ENCODE measurements at places on chromosomes 4 and X.

GRCh38 chrX:101171883-101172400 lies 47.6 kb upstream of the DRP2 start:
- no peak for DNase-seq

- no peak for DNase-seq
Measured at GRCh38 chrX:106919932-106920452, at the start of gene CLDN2. Gene CLDN2 (plus strand): TSS chrX:106920402. CDS start chrX:106928229, 7,827 bp downstream.

GRCh38 chr4:5568931-5569330 lies 139.4 kb downstream of the EVC2 start:
- DNase-seq, result no peak

DNA sequence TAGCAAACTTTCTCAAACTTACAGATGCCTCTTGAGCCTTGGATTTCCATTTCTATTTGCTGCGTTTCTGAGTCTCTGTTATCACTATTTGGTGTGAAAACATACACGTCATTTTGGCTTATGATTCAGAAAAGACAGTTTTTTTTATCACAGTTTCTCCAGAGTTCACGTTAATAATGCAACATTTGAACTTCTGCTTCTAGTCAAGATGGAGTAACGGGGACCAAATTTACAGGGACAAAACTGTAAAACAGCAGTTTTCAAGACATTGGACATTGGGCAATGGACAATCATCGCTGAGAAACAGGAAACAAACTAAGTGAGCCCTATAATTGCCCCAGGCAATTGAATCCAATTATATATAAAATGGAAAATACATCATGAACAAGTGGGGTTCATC lies 36.2 kb upstream of the TASL start:
- DNase-seq, result no peak

GRCh38 chr4:171130256-171130801 lies 682.9 kb upstream of the GALNTL6 start:
- DNase-seq, result no peak

- DNase-seq, result no peak
Measured at GRCh38 chr4:95267081-95267480, 281.7 kb downstream of the UNC5C start.

Measured in NCI-H1417 (cell line).